ENCODE measurements at places on chromosomes 7 and 10.

- DNase-seq = no peak
Observed at GRCh38 chr7:30027065-30027456, 559 bp upstream of the FKBP14 start.

DNA sequence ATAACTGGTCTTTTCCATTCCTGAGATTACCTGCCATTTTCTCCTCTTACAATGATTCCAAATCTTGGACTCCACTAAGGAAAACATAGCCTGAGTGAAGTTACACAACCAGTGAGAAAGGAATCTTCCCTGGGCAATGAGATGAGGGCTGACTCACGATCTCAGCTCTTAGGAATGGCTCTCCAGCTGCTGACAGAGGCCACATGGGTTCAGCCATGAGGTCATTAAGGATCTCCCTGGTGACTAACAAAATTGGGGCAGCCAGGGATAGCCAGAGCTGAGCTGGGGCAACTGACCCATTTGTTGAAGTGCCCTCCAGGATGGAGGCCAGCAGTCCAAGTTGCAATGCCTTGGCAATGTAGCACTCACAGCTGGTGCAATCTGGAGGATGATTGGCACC is 78.7 kb upstream of the MKLN1 start:
- DNase-seq = peak; percentile 24

DNA sequence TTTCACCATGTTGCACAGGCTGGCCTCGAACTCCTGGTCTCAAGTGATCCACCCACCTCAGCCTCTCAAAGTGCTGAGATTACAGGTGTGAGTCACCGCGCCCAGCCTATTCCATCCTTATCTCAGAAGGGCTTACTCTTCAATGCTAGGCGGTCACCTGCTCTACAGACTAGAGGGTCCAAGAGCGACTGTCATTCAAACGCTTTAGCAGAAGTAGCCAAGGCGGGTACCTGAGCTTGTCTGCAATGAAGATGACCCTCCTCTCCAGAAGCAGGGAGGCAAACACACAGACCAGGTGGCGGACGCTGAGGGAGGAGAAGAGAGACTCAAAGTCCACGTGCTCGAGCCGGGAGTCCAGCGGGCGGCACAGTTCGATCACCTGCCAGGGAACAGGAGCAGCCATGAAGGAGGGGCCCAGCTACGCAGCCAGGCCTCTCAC is 65.1 kb upstream of the MKRN1 start:
- DNase-seq = no peak

DNA sequence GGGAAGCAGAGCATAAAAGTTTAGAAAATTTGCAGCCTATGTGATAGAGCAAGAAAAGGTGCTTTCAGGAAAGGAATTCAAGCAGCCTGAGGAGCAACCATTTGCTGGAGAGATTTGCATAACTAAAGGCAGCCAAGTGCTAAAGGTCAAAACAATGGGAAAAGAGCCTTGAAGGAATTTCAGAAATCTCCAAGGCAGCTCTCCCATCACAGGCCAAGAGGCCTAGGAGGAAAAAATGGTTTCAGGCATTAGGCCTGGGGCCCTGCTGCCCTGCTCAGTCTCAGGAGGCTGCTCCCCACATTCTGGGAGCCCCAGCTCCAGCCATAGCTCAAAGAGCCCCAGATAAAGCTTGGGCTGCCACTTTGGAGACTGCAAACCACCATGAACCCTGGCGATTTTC is 95.9 kb upstream of the UNC5B start:
- DNase-seq = no peak

GRCh38 chr10:64977915-64978314 is 1456.7 kb downstream of the REEP3 start:
- DNase-seq = no peak

- DNase-seq = no peak
Observed at GRCh38 chr10:34489973-34490745, 324.9 kb downstream of the PARD3 start.

GRCh38 chr7:53993224-53993623 is 549.0 kb upstream of the VSTM2A start:
- DNase-seq = no peak

DNA sequence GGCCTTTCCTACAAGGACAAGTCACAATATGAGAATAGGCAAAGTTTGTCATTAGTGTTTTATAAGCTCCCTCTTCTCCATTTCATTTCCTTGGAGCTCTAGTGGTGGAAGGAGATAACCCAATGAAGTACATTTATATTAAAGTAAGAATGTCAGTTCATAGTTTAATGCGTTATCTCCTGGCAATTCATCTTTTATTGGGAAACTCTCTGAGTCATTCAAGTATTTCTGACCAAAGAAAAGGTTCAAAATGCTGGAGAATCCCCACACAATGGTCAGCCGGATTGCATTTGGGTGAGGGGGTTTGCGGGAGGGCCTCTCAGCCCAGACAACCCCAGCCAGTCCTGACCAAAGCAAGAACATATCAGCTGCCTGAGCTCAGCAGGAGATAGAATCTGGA is 321.5 kb upstream of the NRP1 start:
- no peak for DNase-seq

- DNase-seq = no peak
Observed at GRCh38 chr10:69851306-69851705, 49.6 kb downstream of the COL13A1 start.

GRCh38 chr7:30276203-30276900 is 8.0 kb upstream of the ZNRF2 start:
- DNase-seq = peak; percentile 57

GRCh38 chr10:111116211-111116610 is 39.4 kb downstream of the ADRA2A start:
- DNase-seq = no peak

DNA sequence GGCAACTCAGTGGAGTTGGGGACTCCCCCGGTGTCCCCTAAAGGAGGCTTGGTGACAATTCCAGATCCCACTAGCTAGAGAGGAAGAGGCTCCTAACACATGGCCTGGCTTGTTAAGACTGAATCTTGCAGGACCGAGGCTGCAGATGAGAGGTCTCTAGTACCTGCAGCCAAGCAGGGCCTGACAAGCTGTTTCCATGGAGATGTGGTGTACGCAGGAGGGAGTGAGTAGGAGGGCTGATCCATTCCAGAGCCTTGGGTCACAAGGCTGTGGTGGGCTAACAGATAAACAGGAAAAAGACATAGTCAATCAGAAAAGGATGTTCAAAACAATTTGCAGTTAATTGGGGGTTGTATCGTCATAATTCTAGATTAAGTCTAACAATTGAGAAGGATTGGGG is 77.3 kb upstream of the MKLN1 start:
- no peak for DNase-seq

- DNase-seq = no peak
Observed at GRCh38 chr10:8485032-8485431, 430.5 kb downstream of the GATA3 start.

DNA sequence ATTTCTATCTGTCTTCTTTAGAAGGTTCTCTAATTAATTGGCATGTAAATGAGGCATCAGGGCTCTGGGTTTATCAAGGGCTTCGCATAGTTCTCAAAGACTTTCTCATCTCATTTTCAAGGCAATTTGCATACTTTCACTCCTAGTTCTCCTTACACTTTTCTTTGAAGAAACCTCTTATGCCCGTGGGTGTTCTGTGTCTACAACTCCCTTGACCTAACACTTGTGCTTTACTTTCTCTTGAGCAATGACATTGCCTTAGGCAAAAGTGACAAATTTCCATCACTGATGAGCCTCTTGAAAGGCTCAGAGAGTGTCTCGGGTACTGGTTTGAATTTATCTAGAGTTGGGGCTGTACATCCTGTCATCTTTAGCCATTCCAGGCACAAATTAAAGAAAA is 74.7 kb upstream of the ITPRID1 start:
- DNase-seq = no peak

DNA sequence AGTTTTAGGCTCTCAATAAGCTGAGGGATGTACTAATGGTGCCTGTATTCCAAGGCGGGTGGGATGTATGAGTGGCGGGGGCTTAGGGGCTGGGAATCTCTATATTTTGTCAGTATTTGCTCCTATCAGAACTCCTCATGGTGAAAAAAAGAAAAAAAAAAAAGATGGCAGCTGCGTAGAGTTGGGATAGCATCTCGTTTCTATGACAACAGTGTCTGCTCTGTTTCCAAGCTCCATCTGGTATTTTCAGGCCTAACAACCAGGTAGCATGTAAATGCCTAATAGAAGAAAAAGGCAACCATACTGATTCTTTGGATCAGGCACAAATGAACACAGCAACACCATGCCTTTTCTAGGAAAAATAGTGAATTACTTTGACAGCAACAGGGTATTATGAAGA is 11.7 kb upstream of the CCDC172 start:
- DNase-seq = no peak

- no peak for DNase-seq
Observed at GRCh38 chr10:29987471-29987870, 71.9 kb downstream of the JCAD start.

GRCh38 chr10:36313142-36313541 is 671.0 kb upstream of the FZD8 start:
- no peak for DNase-seq

DNA sequence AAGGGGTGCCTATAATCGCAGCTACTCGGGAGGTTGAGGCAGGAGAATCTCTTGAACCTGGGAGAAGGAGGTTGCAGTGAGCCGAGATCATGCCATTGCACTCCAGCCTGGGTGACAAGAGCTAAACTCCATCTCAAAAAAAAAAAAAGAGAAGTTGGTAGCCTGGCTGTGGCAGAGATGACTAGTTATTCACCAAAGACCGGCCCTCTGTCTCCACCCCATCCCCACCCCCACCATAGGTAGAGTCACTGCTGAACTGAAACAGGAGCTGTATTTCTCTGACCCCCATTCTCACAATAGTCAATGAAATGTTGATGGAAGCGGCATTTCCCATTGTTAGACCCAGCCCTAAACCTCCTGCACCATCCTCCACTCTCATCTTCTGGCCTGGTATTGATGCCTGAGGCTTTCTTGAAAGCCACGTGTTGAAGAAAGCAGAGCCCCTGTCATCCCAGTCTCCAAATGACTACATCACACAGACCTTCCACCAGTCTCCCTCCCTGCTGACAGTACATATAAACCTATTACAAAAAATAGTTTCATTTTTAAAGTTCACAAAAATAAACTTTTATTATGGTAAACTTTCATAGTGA is 9.4 kb upstream of the PIK3CG start:
- DNase-seq = no peak

GRCh38 chr7:99767662-99768061 is 16.3 kb downstream of the CYP3A4 start:
- DNase-seq = no peak

DNA sequence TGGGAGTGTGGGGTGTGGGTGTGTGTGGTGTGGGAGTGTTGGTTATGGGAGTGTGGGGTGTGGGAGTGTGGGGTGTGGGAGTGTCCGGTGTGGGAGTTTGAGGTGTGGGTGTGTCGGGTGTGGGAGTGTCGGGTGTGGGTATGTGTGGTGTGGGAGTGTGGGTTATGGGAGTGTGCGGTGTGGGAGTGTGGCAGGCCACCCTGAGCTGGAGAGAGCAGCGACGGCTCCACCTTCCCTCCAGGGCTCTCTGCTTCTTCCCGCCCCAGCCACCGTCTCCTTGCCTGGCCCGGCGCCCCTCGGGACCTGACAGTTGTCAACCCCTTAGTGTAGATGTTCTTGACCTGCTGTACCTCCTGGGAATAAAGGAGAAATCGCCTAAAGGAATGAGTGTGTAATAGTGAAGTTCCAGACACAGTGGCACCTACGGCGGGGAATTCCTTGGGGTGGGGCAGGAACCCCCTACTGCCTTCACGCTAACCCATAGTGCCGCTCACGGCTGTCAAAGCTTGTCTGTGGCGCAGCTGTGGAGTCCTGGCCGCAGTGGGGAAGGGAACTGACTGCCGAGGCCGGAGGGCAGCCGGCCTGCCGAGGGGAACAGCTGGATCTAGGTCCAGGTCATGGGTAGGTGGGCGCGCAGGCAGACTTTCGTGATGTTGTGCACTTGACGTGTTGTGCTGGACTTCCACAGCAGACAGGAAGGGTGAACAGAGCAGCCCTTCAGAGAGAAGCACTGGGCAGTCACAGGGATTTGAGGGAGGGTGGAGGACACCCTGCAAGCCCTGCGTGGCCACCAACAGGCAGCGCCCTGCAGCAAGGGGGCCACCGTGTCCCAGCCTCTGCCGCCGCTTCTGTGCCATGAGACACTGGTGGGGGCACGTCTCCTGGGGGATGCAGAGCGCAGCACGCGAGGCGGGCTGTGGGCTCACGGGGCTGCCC is 49.0 kb upstream of the EN2 start:
- DNase-seq = no peak

DNA sequence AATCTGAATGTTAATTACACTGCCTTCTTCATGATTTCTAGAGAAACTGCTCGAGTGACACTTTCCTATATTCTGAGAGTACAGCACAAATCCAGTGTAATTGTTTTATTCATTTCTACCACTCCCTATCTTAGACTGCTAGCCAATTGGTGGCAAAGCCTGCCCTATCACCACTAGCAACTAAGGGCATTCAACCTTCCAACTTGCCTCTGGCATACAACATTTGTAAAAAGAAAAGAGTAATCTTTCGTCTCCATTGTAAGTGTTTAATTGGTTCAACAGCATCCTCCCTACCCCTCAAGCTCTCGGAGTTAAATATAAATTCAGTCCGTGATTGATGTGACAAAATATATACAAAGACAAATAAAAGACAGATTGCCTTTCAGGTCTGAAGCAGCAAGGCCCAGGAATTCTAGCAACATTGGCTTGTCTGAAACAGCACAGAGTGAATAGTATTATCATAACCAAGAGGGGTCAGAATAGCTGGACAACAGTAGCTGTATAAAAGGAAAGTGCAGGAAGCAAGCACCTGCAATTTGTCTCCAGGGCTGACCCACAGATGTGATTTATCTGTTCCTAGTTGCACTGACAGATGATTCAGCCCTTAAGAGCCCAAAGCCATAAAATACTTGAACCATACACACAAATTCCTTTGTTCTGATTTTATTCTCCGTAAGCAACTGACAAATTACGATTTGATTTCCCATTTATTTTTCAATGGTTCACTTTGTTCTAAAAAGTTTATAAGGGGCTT is 47.6 kb upstream of the ANKRD1 start:
- no peak for DNase-seq

GRCh38 chr7:34160261-34160752 is 255.0 kb downstream of the BMPER start:
- no peak for DNase-seq

GRCh38 chr7:32583791-32584190 is 88.5 kb downstream of the AVL9 start:
- no peak for DNase-seq

- peak; percentile 37 for DNase-seq
Observed at GRCh38 chr10:88270871-88271713, 312.0 kb downstream of the RNLS start.

- peak; percentile 23 for DNase-seq
Observed at GRCh38 chr10:24804956-24805355, 81.3 kb upstream of the ARHGAP21 start.

DNA sequence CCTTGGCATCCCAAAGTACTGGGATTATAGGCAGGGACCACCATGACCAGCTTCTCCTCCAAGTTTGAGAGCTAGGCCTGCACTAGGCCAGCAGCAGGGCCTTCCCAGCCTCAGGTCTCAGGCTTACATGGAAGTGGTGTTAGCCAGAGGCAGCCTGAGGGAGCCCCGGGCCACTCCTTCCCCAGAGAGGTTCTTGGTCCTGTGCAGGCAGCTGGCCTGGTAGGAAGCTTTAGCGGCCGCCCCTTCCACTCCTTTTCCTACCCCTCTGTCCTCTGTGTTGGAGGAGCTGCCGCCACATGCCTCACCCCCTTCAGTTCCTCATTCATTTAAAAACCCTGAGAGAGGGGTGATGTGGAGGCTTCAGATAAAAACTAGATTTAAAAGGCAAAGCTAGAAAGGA is 40.3 kb downstream of the TSPAN15 start:
- no peak for DNase-seq

All from femur (tissue), 1 donor.